Cortex of kidney (tissue), 1 donor: ENCODE measurements at places on chromosomes 2 and 18.

- DNase-seq = no peak
Observed at GRCh38 chr2:232874677-232875223, 4.7 kb downstream of the SNORC start.

DNA sequence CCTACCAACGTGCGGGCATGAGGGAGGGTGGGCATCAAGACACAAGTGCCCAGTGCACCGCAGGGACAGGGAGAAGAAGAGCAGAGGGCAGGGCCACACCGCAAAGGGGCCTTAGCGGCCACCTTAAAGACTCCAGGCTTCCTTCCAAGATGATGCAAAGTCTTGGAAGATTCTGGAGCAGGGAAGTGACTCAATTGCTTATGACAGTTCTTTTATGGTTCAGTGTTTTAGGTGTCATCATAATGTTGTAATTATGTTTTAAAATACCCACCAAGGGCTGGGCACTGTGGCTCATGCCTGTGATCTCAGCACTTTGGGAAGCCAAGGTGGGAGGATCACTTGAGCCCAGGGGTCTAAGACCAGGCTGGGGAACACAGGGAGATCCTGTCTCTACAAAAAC, 44.5 kb upstream of the SEMA4C start:
- no peak for DNase-seq

GRCh38 chr18:35282353-35282752, 7.7 kb downstream of the ZSCAN30 start:
- no peak for DNase-seq

- no peak for DNase-seq
Observed at GRCh38 chr2:44118257-44118656, 50.4 kb upstream of the PPM1B start.

- DNase-seq = no peak
Observed at GRCh38 chr2:25401307-25402026, 59.7 kb upstream of the DNMT3A start.

- DNase-seq = no peak
Observed at GRCh38 chr2:42185220-42185921, 16.2 kb downstream of the EML4 start.

DNA sequence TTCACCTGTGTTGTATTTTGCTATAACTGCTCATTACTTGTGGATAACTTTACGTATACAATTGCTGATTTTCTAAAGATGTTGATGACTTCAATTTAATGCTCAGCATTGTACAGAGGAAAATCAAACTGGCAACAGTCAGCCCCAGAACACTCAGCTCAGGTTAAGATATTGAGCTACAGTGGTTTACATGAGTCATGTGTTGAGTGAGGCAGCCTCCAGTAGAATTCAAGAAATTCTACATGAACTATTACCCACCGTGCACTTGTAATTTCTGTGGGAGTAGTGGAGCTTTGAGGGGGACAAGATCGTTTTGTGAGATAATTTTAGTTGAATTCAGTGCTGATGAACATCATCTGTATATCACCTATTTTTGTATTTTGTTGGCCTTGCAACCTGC, 292.3 kb downstream of the ALPK2 start:
- DNase-seq = no peak

DNA sequence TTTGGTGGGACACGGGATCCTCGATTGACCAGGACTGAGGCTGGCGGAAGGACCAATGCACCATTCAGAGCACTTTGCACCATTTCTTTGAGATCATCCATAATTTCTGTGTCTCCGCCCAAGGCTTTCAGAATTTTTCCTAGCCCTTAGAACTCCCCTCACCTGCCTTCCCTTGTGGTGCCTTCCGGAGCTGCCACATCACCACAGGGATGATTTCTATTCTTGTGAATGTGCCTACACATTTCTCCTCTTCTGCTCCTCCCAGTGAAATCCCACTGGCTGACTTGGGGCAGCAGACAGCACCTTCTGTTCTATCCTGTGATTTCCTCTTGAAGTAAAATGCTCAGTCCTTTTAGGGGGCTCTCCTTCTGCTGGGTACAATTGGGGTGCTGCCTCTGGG, 11.2 kb downstream of the ACOXL start:
- no peak for DNase-seq

GRCh38 chr2:230986520-230987136, 9.3 kb upstream of the SPATA3 start:
- no peak for DNase-seq

GRCh38 chr2:202609381-202610145, 25.2 kb upstream of the FAM117B start:
- DNase-seq = no peak

- no peak for DNase-seq
Observed at GRCh38 chr2:205545971-205546816, 136.1 kb upstream of the NRP2 start.

DNA sequence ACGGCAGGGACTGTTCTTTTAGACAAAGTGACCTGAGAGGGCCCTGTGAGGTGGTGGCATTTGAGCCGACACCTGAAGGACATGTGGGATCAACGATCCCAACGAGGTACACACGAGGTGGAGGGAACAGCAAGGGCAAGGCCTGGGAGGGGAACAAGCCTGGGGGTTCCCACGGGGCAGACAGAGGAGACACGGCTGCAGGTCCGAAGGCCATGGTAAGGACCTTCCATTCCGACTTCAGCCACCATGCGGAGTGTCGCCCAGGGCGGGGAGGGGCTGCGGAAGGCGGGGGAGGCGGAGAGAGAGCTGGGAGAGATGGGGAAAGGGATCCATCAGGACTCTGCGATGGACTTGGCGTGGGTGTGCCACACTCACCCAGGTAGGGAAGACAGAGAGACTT, 151.8 kb downstream of the HDAC4 start:
- DNase-seq = no peak

GRCh38 chr2:10598501-10598900, 91.3 kb downstream of the NOL10 start:
- DNase-seq = no peak

- DNase-seq = no peak
Observed at GRCh38 chr2:137929519-137929916, 34.8 kb upstream of the HNMT start.

DNA sequence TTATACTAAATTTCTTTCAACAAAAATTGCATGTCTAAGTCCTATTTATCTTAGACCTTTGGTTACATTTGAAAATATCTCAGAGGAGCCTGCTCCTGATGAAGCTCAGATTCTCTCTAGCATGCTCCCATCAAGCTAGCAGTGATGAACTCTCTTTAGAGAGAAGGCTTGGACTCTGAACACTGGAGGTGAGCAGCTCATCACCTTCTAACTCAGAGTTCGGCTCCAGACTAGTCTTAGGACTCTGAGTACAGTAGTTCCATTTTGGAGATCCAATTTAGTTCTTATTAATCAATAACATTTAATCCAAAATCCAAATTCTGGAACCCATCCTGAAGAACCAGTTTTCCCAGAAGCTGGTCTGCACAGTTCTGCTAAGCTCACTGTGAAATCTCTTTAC, 107.8 kb downstream of the CACNB4 start:
- DNase-seq = no peak

DNA sequence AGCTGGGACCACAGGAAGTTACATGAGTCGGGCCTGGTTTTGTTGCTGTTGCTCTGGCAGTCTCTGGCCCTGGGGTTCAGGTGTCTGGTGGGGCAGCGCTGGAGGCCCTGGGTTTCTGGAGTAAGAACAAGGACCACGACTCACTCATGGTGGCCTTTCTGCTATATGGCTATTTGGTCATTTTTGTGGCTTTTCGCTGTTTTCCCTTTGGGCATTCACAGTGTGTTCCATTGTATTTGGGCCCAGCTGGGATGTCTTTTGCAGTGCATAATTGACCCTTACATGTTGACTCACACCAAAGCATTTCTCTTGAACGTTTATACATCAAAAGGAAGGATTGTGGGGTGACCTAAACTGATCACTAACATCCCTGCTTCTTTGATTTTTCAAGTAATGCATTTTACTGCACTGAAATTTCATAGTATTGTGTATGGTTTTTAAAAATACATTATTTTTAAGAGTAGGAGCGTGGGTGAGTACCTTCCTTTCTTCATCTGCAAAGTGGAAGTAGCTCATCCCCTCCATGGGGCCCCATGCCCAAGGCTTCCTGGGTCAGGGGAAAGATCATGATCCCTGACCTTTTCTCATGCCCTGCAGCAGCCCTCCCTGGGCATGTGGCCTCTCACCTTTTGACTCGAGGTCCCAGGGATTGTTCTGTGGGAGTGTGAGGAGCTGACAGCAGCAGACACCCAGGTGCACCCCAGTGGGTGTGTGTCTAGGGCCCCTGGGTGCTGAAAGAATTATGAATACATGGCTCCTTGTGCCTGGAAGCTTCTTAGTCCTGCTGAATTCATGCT, 225.5 kb downstream of the AGAP1 start:
- no peak for DNase-seq

DNA sequence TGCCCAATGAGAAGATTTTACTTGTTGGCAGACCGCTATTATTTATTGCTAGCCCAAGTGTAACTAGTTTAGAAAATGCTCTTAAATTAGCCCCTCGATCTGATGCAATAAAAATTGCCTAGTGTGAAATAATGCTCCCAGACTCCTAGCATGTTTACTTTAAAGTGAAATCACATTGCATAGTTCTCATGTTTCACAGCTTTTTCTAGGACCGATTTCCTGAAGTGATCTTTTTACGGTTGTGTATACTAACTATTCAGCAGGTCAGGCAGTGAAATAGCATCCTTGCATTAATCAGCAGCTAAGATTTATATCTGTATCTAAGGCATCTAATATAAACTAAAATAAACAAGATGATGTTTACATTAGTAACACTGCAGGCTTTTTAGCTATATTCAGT, 52.4 kb downstream of the PMS1 start:
- DNase-seq = no peak

DNA sequence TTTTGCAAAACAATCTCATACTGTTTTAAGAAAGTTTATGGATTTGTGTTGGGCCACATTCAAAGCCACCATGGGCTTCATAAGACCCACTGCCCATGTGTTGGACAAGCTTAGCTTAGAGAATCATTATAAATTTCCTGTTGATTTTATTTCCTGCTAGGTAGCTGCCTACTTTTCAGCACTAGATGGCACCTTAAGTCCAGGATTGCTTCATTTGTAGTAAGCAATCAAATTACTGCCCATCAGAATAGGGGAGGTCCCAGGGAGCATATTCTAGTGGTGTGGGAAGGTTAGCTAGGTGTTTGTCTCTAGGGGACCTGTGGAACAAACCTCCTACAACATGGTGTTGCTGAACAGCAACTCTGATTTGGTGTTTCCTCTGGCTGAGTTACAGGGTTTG, 11.0 kb upstream of the DCDC2C start:
- DNase-seq = no peak

DNA sequence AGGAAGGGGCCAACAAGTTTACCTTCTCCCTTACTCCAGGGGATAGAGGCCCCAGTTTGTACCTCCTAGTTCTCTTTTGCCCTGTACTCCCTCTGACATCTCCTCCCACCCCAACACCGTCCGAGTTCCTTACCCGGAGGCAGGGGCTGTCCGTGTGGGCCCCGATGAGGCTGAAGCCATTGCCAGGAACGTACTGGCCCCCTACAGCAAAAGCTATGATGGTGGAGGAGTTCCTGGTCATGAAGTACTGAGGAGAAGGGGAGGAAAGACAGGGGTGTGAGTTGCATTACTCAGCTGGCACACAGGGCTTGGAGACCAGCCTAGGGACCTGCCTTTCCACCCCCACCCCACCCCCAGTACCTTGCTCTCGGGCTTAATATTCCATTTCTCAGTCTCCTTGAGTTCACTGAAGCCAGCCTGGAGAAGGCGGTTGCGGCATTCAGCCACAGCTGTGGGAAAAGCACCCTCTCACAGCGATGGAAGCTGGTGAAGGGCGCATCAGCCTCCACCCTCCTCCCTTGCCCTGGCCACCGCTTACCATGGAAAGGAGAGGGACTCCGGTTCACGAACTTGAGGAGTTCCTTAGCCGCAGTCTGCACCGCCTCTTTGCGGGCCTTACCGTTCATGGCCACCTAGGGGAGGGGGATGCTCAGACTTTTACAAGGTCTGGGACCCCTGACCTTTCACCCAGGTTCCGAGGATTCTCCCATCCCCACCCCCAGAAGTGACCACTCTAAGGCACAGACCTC, 1.0 kb downstream of the DNPEP start:
- no peak for DNase-seq

DNA sequence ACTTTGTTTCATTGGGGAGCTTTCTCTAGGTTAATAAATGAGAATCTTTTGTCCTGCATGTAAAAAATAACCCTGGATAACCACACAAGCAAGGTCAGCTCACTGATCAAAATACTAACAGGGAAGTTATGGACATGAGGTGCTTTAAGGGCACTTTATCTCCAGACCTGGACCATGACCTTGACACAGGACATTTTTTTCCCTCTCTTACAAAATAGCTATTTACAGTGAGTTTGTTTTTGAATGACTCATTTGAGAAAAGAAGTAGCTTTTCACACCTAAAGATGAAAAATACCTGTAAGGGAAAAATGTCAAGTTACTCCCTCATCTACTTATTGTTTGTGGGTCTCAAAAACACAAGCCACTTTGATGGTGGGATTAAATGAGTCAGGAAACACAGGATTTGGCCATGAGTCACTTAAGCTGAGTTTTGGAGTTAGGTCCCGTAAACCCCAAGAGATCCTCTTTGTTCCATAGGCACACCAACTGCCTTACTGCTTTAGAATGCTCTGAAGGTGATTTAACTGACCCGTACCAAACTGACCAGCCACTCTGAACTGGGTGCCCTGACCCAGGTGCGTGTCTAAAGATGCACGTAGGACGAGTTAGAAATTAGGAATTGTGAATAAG, 479.3 kb upstream of the NXPH2 start:
- no peak for DNase-seq

DNA sequence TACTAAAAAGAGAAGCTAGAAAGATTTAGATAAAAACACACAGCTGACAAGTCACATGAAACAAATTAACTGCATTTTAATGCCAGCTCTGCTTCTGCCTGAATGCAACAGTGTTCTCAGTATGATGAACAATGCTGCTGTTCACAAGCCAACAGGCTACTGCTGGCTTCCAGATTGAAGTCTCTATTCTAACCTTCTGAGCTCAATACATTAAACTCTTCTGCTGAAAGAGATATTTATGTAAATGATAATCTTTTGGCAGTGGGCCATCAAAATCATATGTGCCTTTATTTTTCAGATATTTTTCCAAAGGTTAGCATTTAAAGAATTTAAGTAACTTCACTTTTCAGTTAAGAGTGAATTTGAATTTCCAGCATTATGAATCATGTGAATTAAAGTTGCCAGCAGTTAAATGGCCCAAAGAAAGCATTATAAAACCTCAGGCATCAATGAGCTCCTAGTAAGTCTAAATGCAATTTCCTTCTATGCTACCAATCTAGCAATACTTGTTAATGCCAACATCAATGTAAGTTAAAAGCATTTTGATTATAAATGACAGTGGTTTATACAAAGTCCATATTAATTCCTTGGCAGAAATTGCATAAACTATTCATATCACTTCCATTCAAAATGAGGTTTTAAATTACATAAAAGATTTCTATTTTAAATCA, 72.4 kb downstream of the ID2 start:
- DNase-seq = no peak

GRCh38 chr2:127597046-127597983, 48.6 kb upstream of the GPR17 start:
- DNase-seq = no peak

DNA sequence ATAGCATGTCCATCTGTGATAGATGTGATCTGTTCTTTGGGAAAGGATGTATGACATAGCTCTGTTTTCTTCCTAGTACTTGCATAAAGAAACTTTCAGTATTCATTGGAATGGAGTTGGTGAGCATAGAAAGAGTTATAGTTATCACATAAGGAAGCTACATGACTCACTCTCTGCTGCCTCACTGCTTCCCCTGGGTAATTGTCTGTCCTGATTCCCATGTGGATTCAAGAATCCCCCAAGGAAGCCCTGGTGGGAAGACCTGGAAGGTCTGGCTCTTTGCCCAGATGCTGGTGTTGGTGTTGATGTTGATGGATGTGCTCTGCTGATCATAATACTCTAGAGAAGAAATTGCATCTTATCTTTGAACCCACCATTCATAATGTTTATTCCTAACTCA, 60.6 kb downstream of the PTPN4 start:
- no peak for DNase-seq
